Globus pallidus (tissue), 1 donor: ENCODE measurements at places on chromosomes 4 and X.
A peak's percentile ranks its signal among the peaks of the same experiment; 100 is the strongest.

DNA sequence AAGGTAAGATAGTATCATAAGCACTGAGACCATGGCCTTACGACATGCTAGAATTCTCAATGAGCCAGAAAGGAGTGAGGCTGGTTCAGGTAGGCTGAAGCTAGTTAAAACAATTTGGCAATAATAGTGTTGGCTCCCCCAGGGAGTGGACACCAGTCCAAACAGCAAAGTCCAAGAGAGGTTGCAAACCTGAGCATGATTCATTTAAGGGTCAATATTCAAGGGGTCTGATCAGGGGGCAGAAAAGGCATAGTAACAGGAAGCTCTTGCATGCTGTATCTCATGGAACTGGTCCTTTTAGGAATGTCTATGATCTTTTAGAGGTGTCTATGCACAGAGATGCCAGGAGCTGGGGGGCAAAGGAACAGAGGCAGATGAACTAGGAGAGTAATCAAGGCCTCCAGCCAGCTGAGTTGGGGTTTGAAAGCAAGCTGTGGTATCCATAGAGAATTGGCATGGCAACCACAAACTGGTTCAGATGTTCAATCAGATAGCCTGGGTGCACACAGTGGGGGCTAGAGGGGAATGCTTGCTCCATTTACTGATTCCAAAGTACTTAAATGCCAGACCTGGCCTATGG lies 5.1 kb downstream of the GJB1 start:
- no peak for DNase-seq

DNA sequence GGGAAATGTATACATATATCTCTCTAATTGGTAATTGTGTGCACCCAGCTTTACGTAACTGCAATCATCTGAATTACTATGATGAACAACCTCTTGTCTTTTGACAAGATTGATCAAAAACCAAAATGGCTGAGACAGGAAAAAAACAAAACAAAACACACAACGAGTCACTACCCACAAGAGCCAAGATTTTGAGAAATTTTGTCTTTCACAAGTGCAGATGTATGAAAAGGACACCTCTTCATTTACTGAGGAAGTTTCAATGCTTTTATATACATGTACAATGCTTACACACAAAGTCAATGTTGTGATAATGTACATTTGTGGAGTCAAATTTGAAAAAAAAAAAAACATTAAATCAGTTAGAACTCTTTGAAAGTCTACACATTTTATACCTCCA lies 224.6 kb downstream of the SCFD2 start:
- DNase-seq, result no peak

- peak; percentile 62 for DNase-seq
Observed at GRCh38 chr4:140149846-140150635, 3.9 kb downstream of the MAML3 start.

DNA sequence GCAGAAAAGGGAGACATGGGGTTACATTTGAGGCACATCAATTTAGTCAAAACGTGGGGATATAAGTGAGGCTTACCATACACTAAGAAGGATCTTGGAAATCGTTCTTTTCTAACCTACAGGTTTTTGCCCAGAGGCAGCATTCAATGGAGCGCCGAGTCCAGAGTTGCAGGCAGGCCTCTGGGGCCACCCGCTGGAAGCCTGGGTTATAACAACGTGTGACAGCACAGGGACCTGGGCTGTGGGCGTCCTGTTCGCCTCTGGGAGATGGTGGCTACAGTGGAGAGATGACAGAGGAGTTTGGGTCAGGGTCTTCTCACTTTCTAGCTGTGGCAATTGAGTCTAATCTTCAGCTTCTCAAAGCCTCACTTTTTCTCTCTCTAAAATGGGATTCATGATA lies 53.9 kb downstream of the ENPP6 start:
- peak; percentile 48 for DNase-seq

DNA sequence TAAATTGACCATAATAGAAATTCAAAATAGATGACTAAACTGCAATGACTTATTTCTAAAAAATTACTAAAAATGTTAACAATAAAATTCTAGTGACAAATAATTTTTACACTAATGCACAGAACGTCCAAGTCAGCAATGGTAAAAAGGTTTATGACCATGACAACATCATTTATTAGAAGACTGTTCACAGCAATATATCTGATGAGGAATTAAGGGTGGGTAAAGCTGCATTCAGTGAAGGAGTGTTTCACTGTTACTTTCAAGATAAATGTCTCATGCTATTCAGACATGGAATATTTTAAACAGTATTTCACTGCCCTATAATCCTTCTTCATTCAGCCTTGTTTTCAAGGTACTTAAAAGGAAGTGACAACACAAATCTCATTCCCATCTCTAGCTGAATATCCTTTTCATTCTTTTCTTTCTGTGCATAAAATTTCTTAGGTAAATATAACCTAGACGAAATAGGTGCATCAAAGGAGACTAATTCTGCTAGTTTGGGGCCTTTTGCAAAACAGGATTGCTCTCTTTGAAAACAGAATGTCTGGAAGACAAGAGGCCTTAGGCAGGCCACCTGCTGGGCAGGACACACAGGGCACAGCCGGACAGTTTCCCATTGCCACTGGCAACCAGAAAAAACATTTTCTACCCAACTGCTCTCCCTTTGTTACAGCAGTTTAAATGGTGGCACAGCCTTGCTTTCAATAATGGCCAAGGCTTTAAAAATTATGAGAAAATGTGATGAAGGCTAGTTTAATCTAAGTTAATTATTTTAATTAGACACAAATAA lies 600.3 kb downstream of the SPRY1 start:
- peak; percentile 10 for DNase-seq

DNA sequence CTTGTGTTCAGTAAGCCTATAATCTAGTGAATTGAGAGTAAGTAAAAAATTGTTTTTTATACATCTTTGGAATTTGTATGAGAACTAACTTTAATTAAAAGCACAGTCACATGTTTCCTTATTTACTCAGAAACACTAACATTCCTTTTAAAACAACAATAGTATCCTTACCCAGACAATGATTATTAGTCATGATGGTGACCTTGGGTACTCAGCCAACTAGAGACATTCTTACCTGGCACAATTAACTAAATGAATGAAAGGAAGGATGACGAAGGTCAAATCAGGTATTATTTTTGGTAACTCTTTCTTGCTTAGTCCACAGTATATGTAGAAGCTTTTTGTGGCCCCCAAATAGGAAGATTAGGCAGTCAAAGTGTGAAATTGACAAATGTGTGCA lies 901.0 kb downstream of the FAT4 start:
- no peak for DNase-seq

- DNase-seq, result no peak
Observed at GRCh38 chr4:68451246-68452211, 4.3 kb downstream of the TMPRSS11E start.

- DNase-seq, result no peak
Observed at GRCh38 chr4:4613126-4613465, 71.2 kb upstream of the STX18 start.

DNA sequence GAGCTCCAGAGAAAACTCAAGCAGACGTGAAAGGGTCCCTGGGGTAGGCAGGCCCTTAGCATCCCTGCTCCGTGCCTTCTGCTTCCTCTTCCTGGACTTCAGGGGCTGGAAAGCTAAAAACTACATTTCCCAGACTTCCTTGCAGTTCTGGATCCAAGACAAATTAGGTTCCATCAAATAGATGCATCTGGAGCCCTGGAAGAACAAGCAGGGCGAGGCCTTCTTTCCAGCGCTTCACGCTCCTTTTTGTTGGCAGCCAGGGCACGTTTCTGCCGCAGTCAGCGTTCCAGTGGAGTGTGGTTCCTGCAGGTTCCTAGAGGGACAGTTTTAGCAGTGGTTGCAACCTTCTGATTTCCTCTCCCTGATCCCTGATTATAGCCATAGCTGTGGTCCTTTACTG lies 53.6 kb upstream of the MSX1 start:
- no peak for DNase-seq

GRCh38 chr4:107743532-107743931 lies 23.5 kb upstream of the PAPSS1 start:
- no peak for DNase-seq

DNA sequence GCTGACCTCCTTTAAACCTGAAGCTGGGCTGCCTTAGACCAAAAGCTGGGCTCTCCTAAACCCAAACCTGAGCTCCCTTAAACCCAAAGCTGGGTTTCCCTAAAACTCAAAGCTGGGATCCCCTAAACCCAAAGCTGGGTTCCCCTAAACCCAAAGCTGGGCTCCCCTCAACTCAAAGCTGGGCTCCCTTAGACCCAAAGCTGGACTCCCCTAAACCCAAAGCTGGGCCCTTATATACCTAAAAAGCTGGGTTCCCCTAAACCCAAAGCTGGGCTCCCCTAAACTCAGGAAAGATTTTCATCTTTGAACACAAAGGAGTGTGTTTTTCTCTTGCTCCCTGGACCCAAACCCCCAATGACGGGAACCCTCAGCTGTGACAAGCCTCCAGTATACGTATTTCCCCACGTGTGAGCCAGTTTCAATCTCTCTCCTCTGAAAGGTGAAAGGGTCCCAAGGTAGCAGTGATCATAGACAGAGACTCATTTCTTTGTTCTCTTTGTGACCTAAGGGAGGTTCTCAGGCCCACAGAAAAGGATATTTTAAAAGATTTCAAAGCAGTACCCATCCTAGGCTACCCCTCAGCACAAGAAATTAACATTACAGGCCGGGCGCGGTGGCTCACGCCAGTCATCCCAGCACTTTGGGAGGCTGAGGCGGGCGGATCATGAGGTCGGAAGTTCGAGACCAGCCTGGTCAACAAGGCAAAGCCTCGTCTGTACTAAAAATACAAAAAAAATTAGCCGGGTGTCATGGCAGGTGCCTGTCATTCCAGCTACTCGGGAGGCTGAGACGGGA lies 31.3 kb upstream of the ASMTL start:
- no peak for DNase-seq

DNA sequence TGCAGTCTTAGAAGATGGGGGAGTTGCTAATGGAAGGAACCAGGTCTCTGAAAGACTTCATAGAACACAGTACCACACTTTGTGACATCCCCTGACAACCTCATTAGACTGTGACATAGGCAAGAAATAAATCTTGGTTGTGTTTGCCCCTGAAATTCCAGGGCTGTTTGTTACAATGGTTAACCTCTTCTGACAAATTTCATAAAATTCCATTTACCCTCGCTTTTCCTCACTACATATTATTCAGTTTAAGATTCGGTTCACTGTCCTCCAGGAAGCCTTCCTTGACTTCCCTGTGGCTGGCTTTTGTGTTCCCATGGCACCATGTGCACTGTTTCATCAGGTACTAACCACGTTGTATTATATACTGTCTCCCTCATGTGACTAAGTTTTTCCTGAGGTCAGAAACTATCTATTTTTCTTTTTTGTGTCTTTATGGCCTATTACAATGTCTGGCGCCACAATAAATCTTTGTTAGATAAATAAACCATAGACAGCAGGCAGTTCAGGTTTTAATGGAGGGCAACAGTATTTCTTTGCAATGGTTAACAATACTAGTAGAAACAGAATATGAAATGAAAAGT lies 54.2 kb downstream of the ATXN3L start:
- DNase-seq, result no peak

DNA sequence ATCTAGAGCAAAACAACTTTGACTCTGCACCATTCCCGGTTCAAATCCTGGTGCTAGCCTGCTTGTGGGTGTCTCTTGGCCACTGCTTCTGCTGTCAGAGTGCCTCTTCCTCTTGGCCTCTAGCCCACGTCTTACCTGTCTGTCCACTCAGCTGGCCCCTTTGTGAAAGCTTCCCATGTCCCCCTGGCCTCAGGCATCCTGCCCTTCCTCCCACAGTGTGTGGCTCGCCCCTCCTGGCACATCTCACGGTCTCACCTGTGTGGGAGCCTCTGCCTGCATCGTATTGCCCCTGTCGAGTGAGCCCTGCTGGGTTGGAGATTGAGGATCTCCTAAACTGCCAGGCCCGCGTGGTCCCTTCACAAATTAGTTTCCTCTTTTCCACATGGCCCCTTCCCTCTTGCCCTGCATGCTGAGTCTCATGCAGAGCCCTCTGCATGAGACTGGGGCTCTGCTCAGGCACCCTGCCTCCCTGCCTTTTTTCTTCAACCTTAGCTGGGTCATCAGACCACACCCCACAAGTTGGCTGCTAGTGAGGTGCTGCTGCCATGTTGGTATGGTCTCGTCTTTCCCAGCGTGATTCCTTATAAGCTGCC lies 53.7 kb upstream of the TADA2B start:
- DNase-seq, result no peak

DNA sequence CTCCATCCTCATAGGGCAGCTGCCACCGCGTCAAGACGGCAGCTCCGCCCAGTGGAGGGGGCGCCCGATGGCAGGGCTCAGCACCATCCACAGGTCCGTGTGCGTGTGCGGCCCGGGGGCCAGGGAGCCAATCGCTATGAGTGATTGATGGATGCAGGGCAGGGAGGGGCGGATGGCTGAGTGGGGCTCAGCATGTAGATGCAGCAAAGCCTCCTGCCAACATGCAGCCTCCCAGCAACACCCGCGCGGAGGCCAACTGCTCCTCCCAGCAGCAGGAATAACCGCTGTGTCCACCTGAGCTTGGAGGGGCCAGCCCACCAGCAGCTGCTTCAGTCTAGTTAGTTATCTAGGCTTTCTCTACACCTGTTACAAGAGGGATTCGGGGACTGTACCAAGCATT lies 77.4 kb downstream of the MTMR1 start:
- no peak for DNase-seq

- DNase-seq, result peak; percentile 81
Observed at GRCh38 chr4:139958739-139959098, 195.3 kb downstream of the MAML3 start.

DNA sequence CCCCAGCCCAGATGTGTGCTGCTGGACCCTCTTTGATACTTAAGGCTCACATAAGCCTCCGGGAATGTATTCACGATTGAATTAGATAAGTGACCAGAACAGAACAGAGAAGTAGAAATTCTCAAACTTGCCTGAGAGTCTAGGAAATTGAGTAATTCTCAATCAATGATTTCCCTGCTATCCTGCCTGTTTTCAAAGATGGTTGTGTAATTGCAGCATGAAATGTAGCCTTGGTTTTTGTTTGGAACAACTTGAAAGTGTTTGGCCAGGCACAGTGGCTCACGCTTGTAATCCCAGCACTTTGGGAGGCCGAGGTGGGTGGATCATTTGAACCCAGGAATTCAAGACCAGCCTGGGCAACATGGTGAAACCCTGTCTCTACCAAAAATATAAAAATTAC lies 41.2 kb downstream of the TNIP2 start:
- DNase-seq, result no peak
